Left cardiac atrium (tissue), 4 donors: ENCODE measurements at places on chromosomes 3 and 15. TPM values are rescaled to one million over a fixed set of nuclear protein-coding genes. Genes with fewer than 3 reads are reported as not detected.

DNA sequence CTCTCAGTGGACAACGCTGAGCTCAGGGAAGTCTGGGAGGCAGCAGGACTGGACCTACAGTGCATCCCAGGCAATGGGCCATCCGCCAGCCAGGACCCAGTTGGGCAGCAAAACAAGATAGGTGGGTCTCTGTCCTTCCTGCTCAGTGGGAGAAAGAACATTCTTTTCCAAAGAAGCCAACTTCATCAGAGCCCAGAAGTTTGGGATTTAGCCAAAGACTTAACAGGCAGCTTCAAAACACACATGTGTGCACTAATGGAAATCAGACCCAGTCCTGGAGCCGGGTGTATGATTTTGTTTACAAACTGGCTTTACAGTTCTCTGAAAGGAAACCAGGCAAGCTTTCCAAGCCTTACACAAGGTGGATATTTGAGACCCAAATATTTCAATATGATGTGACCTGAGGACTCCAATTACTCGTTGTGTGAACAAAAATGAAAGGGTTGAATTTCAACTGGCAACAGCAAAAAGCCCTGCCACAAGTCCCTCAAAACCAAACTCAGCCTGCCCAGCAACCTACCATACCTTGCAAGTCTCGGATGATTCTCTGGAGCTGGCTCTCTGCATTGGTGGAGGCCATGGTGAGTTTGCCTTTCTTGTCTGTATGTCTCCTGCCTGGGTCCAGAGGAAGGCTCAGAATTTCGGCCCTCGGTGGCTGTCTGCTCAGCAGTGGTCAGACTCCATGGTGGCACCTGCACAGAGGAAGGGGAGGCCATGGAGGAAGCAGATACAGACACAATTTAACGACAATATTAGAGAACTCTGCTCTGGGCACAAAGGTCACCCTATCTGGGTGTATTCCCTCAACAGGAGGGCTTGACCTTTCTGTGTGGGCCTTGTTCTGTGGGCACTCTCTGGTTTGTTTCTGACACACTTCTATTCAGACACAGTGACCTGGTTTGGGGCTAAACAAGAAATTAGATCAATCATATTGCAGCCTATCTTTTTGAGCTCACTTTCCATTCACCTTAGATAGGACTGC, 11.0 kb downstream of the FYCO1 start:
- DNase-seq = no peak

- no peak for DNase-seq
These were observed 9.2 kb upstream of the TGFBR2 start for GRCh38 chr3:30597131-30597768.

PLOD2 gene
- total RNA-seq = 39.0 TPM

CFAP20DC gene
- total RNA-seq = 0.08 TPM

C3orf20 gene
- total RNA-seq = 0.10 TPM
